ENCODE measurements at places on chromosomes 2 and 18. TPM values are rescaled to one million over a fixed set of nuclear protein-coding genes. Genes with fewer than 3 reads are reported as not detected.

GRCh38 chr2:228474466-228474865 lies 293.0 kb upstream of the SPHKAP start:
- H3K36me3 ChIP-seq: no peaks in the 10 kb centered on the region
- no peaks in the 10 kb centered on the region for H3K27me3 ChIP-seq
- H3K4me3 ChIP-seq: no peak overlapping the region
- H3K4me1 ChIP-seq: no peaks in the 10 kb centered on the region
- no peak for DNase-seq

GRCh38 chr18:35956226-35956625 lies 16.3 kb upstream of the RMP24 start:
- no peaks in the 10 kb centered on the region for H3K36me3 ChIP-seq
- no peak overlapping the region for H3K4me3 ChIP-seq
- H3K27me3 ChIP-seq: peaks cover 4% of the 10 kb centered on the region
- no peak for DNase-seq
- no peaks in the 10 kb centered on the region for H3K4me1 ChIP-seq

DNA sequence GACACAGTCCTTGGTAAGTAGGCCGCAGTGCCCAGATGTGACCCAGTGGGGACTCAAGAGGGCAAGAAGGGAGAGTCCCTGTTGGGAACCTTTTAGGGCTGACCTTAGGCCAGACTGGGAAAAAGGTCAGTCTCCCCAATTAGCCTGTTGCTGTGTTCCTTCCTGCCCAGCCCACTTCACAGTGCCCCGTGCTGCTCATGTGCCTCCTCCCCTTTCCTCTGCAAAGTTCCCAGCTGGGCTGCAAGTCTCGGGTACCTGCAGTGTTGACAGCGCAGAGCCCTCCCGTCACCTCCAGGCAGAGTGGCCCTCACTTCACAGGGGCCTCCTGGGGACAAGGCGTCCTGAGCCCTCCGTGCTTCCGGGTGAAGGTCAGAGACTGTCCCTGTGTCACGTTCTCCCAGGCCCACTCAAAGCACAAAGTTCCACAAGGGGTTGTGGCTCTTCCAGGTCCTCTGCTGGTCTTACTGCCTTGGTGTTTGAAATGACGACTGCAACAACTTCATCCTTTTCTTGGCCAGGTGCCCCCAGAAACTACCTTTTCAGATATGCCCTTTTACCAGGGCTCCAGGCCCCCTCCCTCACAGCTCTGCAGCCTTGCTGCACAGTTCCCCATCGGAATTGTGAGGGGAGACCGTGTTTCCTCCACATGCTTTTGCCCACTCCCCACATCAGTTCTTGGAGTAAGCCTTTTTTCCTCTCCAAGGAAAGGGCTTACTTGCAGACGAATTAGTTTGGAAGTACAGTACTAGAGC lies 225.8 kb downstream of the ALPK2 start:
- no peak for DNase-seq
- H3K27me3 ChIP-seq: no peaks in the 10 kb centered on the region
- H3K4me3 ChIP-seq: no peak overlapping the region
- no peak overlapping the region for H3K27ac ChIP-seq
- H3K36me3 ChIP-seq: peaks cover 13% of the 10 kb centered on the region

GRCh38 chr2:120132691-120133090 lies 90.5 kb downstream of the TMEM185B start:
- DNase-seq: no peak
- H3K4me3 ChIP-seq: no peak overlapping the region
- no peaks in the 10 kb centered on the region for H3K27me3 ChIP-seq
- H3K4me1 ChIP-seq: no peaks in the 10 kb centered on the region

DNA sequence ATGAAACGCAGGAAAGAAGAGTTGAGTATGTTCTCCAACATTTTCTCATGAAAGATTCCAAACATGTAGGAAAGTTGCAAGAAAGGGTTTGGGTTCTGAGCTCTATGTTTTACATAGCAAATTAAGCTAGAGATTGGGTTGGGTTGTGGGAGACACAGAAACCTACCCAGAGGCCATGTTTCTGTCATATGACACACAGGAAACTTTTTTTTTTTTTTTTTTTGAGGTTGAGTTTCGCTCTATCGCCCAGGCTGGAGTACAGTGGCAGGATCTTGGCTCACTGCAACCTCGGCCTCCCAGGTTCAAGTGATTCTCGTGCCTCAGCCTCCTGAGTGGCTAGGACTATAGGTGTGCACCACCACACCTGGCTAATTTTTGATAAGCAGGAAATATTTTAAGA lies 57.6 kb downstream of the DOCK10 start:
- no peak for DNase-seq
- H3K27me3 ChIP-seq: no peaks in the 10 kb centered on the region
- H3K4me3 ChIP-seq: no peak overlapping the region
- peak overlapping the region; percentile 63 for H3K27ac ChIP-seq
- H3K4me1 ChIP-seq: peaks cover 7% of the 10 kb centered on the region

GRCh38 chr2:176653479-176654443 lies 384.5 kb downstream of the MTX2 start:
- no peak overlapping the region for H3K4me3 ChIP-seq
- peak; percentile 77 for DNase-seq
- no peak overlapping the region for H3K27ac ChIP-seq

GRCh38 chr2:221969087-221969829 lies 329.5 kb downstream of the PAX3 start:
- no peak overlapping the region for H3K27ac ChIP-seq
- no peak overlapping the region for H3K4me3 ChIP-seq
- H3K4me1 ChIP-seq: no peaks in the 10 kb centered on the region
- H3K36me3 ChIP-seq: no peaks in the 10 kb centered on the region
- H3K27me3 ChIP-seq: no peaks in the 10 kb centered on the region
- peak; percentile 72 for DNase-seq

DNA sequence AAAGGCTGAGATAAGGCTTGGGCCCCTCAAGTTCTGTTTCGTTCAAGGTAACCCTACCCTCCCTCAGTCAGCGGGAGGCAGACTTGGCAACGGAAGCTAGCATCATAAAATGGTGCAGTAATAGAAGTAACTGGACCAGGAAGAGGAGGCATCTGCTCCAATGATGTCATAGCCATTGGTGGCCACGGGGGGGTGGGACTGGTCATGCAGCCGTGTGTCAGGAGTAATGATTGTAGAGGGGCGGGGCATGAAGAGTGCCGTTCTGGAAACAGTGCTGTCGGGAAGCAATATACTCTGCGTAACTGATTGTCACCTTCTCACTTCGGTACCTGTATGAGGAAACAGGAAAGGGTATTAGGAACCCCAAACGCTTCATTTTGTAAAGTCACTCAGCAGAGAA lies 6.9 kb upstream of the POLR2D start:
- no peak for DNase-seq
- no peak overlapping the region for H3K4me3 ChIP-seq
- no peaks in the 10 kb centered on the region for H3K27me3 ChIP-seq
- H3K27ac ChIP-seq: no peak overlapping the region

DNA sequence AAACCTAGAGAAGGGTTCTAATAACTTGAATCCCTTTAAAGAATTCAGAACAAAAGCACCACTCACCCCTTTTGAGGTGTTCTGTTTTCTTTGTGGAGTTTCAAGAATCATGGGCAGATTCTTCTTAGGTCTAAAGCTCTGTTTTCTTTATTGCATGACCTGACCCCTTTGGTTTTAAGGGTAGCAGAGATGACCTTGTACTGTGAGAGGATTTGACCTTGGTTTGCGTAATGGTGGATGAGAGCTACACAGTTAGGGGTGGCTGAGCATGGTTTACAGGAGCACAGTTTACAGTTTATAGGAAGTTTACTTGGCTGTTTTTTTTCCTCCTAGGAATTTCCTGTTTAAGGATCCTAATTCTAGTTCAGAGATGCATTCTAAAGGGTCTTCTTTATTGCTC lies 1095.6 kb upstream of the NRXN1 start:
- H3K27me3 ChIP-seq: no peaks in the 10 kb centered on the region
- no peak overlapping the region for H3K4me3 ChIP-seq
- H3K27ac ChIP-seq: no peak overlapping the region
- DNase-seq: no peak
- H3K4me1 ChIP-seq: no peaks in the 10 kb centered on the region

DNA sequence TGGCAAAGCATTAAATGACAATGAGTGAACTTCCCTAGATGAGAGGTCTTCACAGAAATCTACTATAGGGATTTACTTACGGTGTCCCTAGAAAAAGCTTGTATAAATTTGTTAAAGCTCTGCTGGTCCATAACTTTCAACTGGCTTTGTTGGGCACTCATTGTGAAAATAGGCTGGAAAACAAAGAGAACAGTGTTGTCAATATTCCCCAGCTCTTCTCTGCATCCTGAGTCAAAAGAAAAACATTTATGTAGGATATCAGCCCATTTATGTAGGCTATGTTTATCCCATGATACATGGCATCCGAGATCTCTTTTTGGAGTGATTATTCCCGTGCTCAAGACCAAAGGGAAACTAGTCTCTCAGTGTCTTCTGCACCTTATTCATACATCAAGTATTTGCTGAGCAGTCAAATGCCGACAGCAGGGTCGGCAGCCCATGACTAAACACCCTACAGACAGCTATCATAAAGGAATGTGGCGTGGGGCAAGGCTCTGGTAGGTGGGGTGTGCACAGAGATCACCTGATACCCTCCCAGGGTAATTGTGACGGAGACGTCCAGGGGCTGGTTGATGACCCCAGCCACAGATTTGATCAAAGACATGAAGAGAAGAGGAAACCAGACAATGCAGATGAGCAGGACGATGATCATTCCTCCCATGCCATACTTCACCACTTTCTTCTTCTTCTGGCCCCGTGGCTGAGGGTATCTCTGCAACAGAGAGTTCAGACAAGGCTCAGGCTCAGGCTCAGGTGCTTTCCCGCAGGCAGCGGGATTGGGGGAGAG lies 155.9 kb downstream of the NAPG start:
- H3K4me1 ChIP-seq: no peaks in the 10 kb centered on the region
- no peaks in the 10 kb centered on the region for H3K36me3 ChIP-seq
- no peak overlapping the region for H3K27ac ChIP-seq

- no peaks in the 10 kb centered on the region for H3K27me3 ChIP-seq
- peak; percentile 44 for DNase-seq
- H3K36me3 ChIP-seq: no peaks in the 10 kb centered on the region
- peaks cover 45% of the 10 kb centered on the region for H3K4me1 ChIP-seq
- no peak overlapping the region for H3K27ac ChIP-seq
These were observed 52.3 kb upstream of the ROCK2 start for GRCh38 chr2:11396467-11397445.

- no peaks in the 10 kb centered on the region for H3K36me3 ChIP-seq
- H3K27me3 ChIP-seq: no peaks in the 10 kb centered on the region
- DNase-seq: no peak
- H3K4me1 ChIP-seq: no peaks in the 10 kb centered on the region
- no peak overlapping the region for H3K27ac ChIP-seq
- H3K4me3 ChIP-seq: no peak overlapping the region
These were observed 15.7 kb upstream of the COX7A2L start for GRCh38 chr2:42376758-42377157.

- DNase-seq: no peak
- no peaks in the 10 kb centered on the region for H3K27me3 ChIP-seq
- no peak overlapping the region for H3K4me3 ChIP-seq
- H3K27ac ChIP-seq: no peak overlapping the region
These were observed 120.0 kb upstream of the RBMS1 start for GRCh38 chr2:160613466-160614153.

DNA sequence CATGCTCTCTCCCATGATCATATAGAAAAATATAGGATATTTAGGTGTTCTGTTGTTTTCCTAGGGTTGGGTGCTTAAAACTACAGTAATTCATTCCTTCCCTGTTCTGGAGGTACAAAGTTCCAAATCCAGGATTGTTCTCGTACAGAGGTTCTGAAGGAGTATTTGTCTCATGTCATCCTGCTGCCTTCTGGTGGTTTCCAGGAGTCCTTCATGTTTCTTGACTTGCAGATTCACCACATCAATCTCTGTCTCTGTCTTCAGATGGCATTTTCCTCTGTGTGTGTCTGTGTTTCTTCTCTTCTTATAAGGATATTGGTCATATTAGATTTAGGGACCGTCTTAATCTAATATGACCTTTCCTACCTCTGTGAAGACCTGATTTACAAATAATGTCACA lies 397.9 kb downstream of the NYAP2 start:
- no peaks in the 10 kb centered on the region for H3K27me3 ChIP-seq
- H3K36me3 ChIP-seq: no peaks in the 10 kb centered on the region
- DNase-seq: no peak
- no peak overlapping the region for H3K4me3 ChIP-seq
- no peak overlapping the region for H3K27ac ChIP-seq

DNA sequence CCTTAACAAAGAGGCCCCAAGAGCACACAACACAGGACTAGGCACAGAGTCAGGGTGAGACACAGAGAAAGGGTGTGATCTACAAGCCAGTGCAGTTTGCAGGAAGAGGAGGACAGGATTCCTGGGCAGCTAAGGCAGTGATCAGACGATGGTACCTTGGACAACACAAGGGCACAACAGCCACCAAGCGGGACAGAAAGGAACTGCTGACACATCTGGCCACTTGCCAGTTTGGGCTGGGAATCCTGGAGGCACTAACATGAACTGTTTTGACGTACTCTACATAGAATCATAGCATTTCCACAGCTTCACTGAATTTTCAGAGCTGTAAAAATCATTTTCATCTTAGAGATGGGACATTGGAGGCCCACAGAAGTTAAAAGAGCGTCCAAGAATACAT lies 221.5 kb upstream of the SLC35G4 start:
- no peaks in the 10 kb centered on the region for H3K36me3 ChIP-seq
- peak; percentile 37 for DNase-seq
- H3K27ac ChIP-seq: no peak overlapping the region
- no peaks in the 10 kb centered on the region for H3K27me3 ChIP-seq
- H3K4me3 ChIP-seq: no peak overlapping the region
- no peaks in the 10 kb centered on the region for H3K4me1 ChIP-seq

Gene ALPG
- not detected for total RNA-seq

Gene SEPTIN10
- total RNA-seq: 54.9 TPM

Gene NPPC
- not detected for total RNA-seq

Gene SPHKAP
- not detected for total RNA-seq

Gene CCL20
- total RNA-seq: not detected

Gene CRYGC
- total RNA-seq: not detected
